ENCODE measurements at places on chromosomes 4 and X. TPM values are rescaled to one million over a fixed set of nuclear protein-coding genes. Genes with fewer than 3 reads are reported as not detected.

The YY2 gene
- total RNA-seq = 1.6 TPM

The GAGE1 gene
- not detected for total RNA-seq

The ADAM29 gene
- total RNA-seq = not detected

GRCh38 chrX:39169976-39170375, 368.7 kb downstream of the MID1IP1 start:
- DNase-seq = no peak

DNA sequence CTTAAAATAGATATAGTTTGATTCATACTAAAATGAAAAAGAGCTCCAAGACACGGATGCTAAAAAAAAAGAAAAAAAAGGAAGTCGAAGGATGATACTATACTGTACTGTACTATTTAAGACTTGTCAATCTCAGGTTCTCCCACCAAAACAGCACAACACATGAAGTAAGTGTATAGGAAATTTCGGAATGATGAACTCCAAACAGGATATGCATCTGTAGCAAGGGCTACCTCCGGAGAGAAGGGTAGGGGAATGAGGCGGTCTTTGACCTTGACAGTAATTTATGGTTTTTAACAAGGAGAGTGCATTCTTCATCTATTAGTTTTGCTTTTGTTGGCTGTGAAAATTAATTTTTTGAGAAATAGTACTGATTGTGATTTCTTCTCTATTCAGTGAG, 541 bp upstream of the FIP1L1 start:
- peak; percentile 4 for DNase-seq

- no peak for DNase-seq
Observed at GRCh38 chr4:26826721-26827120, 33.9 kb upstream of the STIM2 start.

- DNase-seq = no peak
Observed at GRCh38 chr4:150126201-150126863, 48.1 kb downstream of the DCLK2 start.

GRCh38 chrX:113470166-113470565, 629.5 kb upstream of the AMOT start:
- DNase-seq = peak; percentile 36

DNA sequence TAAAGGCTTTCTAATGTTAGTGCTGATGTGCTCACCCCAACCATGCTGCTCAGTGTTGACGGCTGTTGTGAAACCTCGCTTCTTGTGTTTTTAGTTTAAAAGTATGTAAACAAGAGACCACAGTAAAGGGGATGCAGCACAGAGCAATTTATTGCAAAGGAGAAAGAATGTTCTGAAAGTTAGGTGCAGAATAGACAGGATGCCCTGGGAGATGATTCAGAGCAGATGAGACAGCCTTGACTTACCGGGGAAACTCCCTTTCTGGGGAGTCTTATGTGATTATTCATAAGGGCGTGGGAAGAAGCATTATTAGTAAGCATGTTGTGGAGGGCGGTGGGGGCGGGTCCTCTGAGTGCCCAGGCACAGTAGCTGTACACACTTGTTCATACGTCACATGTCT, 47.7 kb downstream of the EVC start:
- DNase-seq = no peak

GRCh38 chr4:80239480-80240150, 26.8 kb upstream of the FGF5 start:
- DNase-seq = no peak

Data from GM23338 (cell line).